ENCODE measurements at places on chromosomes 7 and 10.
A peak's percentile ranks its signal among the peaks of the same experiment; 100 is the strongest.

DNA sequence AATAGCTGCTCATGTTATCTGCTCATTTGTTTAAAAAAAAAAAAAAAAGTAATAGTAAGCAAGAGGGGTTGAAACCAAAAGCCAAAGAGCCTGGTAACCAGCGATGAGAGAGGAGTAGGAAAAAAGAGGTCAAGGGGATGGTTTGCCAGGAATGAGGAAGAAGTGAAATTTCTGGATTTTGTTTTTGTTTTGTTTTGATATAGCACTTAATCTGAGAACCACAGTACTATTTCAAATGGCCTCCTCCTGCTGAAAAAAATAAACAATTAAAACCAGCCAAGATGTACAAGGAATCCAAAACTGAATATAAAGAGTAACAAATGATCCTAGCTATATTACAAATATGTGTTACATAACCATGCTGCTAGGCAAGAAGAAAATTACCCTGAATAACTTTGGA lies 213.1 kb downstream of the FGFR2 start:
- no peak for DNase-seq

DNA sequence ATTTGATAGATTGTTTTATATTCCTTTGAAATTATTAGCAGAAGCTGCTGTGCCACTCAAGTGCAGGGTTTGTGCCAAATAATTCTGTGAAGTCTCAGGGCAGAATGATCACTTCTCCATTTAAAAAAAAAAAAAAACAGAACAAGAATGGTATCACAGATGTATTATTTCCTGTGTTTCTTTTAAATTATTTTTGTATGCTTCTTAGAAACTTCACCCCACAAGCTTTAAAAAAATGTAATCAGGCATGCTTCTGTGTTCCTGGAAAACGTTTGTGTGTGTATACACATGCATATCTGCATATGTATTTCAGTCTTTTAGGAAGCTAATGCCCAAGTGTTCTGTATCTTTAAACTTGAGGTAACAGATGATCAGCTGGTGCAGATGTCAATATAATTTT lies 6.3 kb upstream of the CD36 start:
- DNase-seq, result no peak

GRCh38 chr7:114851406-114852061 lies 70.4 kb upstream of the MDFIC start:
- peak; percentile 20 for DNase-seq

DNA sequence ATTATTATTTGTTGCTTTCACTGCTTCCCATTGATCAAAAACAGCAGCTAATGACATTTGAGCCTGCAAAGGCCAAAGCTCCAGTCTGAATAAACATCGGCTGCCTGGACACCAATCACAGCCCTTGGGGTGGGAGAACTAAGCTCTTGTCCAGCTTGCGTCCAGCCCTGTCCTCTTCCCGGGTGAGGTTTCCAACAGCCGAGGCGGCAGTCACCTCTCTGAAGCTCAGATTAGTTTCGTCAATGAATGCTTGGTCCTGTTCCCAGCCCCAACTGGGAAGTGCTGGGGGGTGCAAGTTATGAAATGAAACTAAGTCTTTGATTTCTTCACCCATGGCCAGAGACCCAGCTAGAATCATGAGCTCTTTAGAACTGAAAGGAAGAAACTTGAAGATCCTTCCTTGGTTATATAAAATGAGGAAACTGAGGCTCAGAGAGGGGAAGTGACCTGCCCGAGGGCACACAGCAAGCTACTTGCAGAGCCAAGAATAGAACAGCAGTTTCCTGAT lies 114.0 kb upstream of the TCF7L2 start:
- no peak for DNase-seq

- DNase-seq, result no peak
Observed at GRCh38 chr7:101919363-101920115, 102.1 kb downstream of the CUX1 start.

- no peak for DNase-seq
Observed at GRCh38 chr10:34505338-34505737, 309.8 kb downstream of the PARD3 start.

DNA sequence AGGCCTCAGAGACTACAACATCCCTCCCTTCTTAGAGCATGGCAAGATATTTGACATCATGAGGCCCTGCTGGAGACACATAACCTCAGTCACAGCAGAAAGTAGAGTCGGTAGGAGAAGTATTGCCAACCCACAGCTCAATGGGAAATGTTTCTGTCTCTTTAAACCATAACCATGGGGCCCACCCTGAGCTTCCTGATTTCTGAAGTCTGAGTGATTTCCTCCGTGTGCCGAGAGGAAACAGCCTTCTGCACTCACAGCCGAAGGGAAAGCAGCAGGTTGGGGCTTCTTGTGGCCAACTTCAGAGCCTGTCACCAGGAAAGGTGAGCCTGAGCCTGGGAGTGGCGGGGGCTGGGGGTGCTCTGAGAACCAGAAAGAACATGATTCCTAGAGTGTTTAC lies at the start of gene GIMAP1:
TSS of gene GIMAP1 (plus strand) at position 246 of the 400 bp plus-strand sequence. CDS start 2,435 bp downstream, outside the sequence.
- DNase-seq, result no peak

- DNase-seq, result no peak
Observed at GRCh38 chr10:106582291-106582690, 582.2 kb downstream of the SORCS1 start.

DNA sequence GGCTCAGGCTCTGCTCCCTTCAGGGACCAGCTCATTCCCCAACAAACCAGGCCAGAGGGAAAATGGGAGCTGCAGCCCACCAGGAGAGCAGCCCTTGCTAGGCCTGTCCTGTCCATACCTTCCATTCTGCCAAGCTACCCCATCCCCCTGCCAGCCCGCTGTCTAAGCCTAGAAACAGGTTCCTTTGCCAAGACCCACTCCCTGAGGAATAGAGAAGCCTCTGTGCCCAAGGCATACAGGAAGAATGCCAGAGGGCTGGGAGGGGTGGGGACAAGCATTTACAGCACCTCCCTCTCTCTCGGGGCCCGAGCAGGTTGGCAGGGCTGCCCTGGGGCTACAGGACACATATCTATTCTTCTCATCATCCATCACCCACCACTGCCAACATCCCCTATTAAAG lies 178.3 kb downstream of the GRID1 start:
- peak; percentile 59 for DNase-seq

- DNase-seq, result no peak
Observed at GRCh38 chr7:7816084-7816483, 97.7 kb upstream of the RPA3 start.

- no peak for DNase-seq
Observed at GRCh38 chr7:123677061-123677715, 21.5 kb downstream of the LMOD2 start.

DNA sequence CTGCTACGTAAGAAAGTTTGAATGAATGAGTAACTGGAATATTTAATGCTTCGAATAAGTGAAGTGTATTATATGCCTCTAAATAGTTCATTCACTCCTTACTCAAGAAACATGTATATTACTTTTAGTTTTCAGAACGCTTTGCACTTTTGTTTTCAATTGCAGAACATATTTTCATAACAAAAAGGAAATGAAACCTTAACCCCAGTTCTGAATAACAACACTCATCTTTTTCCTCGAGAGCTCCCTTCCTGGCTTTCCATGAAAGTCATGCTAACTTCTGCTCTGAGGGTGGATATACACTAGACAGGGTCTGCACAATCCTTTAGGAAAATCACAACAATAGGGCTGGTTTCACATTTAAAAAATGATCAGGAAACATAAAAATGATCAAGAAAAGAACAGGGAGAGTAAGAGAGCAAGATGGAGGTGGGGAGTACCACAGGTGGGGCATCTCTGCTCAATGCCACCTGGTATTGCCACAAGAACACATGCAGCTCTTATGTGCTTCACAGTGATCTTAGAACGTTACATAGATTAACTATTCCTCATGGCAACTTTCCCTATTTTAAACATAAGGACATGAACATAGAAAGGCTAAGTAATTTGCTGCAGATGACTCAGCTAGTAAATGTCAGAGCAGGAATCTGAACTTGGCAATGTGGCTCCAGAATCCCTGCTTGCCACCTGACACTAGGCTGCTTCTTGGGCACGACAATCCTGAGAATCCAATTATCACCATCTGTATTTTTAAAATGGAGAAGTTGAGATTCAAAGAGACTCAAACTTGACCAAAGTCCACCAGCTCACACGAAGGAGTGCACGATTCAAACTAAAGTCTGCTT lies 219.5 kb upstream of the AOAH start:
- peak; percentile 49 for DNase-seq

DNA sequence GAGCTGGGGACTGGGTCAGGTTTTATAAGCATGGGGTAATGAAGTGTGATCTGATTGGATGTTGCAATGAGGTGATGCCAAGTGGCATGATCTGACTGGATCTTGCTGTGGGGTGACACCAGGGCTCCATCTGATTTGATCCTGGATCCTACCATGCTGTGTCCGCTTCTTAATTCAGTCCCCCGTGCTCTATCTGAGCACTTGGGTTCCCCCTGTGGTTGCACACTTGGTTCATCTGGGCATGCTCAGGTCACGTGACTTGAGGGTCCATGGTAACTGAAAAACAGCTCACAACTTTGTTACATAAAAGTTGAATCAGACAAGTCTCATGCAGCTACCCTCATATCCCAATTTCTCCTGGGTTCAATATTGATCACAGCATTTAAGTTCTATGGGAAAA lies 448.6 kb upstream of the NRP1 start:
- DNase-seq, result no peak

- no peak for DNase-seq
Observed at GRCh38 chr10:65581426-65582026, 1344.3 kb upstream of the LRRTM3 start.

- no peak for DNase-seq
Observed at GRCh38 chr10:66910671-66911070, 15.2 kb upstream of the LRRTM3 start.

DNA sequence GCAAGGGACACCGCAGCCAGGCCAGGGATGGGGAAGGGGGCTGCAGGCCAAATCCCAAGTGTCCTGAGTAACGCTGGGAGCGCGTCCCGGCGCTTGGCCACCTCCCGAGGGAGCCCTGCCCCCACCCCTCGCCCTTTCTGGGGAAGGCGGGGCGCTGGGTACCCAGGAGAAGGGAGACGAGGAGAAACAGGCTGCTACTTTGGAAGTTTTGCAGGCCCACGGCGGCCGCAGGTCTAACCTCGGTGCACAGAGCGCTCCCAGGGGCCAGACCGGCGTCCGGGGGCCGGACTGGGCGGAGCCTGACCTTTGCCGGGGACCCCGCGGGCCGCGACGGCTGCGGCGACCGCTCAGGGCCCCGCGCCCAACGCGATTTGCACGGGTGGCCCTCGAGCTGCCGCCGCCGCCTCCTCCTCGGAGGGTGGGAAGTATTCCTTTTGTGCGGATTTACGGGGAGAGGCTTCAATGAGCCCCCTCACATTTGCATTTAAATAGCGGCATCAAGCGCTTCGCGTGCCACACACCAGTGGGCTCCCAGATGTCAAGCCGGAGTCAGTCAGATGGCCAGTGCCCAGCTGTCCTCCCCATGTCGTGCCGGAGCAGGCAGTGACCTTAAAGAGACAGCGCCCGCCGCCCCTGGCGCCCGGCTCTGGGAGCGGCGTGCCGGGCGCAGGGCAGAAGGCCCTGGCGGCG lies 3.0 kb upstream of the EBF3 start:
- DNase-seq, result no peak

GRCh38 chr7:38187794-38188440 lies 9.9 kb downstream of the STARD3NL start:
- no peak for DNase-seq

DNA sequence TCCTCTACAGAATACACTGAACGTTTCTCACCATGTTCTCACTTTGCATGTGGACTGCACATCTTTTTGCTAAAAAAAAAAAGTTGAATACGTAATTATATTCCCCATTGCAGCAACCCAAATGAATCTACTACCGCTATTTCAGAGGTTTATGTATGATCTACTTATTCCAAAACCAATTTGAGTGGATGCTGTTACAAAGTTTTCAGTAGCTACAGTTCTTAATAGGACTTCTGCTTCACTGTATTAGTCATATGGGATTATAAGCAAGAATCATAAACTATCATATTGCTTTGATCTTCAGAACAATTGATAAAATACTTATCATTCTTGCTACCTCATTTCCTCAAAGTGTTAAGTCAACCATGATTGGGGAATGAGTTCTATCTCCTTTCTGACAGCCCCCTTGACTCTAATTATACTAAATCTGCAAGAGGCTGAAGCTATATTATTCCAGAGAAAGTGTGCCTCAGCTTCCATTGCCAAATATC lies 257.0 kb downstream of the PARD3 start:
- no peak for DNase-seq

GRCh38 chr7:44073664-44074348 lies 8.4 kb upstream of the PGAM2 start:
- DNase-seq, result no peak

GRCh38 chr10:44930904-44931620 lies 19.9 kb downstream of the TMEM72 start:
- no peak for DNase-seq

GRCh38 chr7:66050990-66051448 lies 24.6 kb upstream of the ASL start:
- DNase-seq, result peak; percentile 68

DNA sequence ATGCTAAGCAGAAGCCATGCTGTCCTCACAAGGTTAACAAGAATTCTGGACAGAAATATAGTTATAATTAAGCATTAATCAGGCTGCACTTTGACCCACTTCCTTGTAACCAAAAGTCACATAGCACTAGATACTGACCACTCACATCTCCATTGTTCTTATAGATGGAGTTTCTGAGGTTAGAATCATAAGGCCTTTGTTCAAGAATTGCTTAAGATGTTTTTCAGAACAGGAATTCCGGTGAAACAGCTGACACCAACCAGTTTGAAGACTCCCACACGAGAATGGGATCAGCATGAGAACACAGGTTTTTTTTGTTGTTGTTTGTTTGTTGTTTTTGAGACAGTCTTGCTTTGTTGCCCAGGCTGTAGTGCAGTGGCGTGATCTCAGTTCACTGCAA lies 488.3 kb upstream of the NRP1 start:
- no peak for DNase-seq

- no peak for DNase-seq
Observed at GRCh38 chr7:23043441-23043840, 29.5 kb upstream of the HYCC1 start.

DNA sequence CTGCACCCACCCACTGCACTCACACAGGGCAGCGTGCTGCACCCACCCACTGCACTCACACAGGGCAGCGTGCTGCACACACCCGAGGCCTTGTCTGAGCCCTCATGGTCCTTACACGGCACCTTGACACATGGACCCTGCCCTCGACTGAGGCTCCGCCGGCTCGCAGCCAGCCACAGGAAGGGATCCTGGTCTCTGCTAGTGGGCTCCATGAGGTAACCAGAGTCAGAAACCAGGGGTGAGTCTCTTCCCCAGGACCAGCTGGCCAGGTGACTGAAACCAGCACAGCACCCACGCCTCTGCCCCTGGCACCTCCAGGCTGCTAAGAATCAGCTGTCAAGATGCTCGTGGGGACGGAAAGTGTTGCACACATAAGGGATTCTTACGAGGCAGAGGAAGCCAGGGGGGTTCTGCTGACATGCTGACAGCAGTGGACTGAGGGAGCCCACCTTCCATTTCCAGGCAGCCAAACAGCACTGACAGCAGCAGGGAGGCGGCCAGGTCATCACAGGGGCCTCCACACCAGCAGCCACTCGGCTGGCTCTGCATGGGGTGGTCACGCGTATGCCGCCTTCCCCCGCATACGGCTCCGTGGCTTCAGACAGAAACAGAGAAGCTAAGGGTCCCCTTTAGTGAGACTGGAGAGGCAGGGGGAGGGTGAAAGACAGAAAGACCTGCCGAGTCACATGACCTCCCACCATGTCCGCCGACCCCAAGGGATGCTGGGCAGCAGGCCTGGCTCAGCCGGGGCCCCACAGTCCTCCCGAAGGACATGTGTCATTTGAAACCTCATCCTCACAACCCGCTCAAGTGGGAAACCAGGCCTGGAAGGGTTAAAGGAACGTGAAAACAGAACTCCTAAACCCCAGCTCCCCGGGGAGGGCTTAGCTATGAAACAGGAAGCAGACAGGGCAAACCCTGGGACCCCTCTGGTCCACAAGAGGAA lies 34.2 kb downstream of the GPER1 start:
- DNase-seq, result no peak

All from NCI-H446 (cell line).